ENCODE measurements at places on chromosomes 16 and 17. TPM values are rescaled to one million over a fixed set of nuclear protein-coding genes. Genes with fewer than 3 reads are reported as not detected.

DNA sequence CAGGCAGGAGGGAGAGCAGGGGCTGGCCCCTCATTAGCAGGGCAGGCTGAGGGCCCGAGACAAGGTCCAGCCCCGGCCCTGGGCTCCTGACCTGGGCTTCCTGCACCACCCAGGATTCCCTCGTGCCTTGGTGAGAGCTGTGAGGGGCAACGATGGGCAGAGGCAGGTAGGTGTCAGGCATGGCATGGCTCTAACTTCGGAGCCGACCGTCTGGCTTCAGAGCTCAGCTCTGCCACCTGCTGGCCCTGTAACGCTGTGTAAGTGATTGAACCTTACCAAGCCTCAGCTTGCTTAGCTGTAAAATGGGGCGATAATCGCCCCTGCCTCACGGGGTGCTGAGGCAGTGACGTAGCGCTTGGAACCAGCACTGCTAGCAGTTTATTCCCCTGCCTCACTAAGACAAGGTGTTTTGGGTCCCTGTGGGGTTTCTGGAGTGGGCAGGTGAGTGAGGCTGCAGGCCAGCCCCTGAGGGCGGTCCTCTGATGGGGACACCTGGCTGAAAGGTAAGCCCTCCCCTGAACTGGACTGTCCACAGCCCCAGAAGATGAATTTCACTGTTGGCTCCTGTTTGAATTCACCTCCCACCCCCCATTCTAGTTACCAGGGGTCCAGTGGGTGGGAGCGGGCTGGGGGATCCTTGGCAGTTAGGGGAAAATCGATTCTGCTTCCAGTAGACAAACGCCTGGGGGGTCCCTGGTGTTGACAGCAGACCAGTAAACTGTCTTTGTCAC lies 184.8 kb upstream of the GSE1 start:
- DNase-seq = no peak

DNA sequence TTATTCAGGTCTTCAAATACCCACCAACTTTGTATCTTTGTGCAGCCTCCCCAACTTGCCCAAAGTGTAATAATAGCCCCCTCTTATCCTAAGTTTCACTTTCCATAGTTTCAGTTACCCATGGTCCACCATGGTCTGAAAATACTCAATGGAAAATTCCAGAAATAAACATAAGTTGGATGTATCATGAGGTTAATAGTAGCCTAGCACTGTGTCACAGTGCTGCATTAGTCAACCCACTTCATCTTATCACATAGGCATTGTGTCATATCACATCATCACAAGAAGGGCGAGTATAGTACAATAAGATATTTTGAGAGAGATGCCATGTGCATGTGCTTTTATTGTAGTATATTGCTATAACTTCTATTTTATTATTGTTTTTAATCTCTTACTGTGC lies 21.9 kb downstream of the OMG start:
- no peak for DNase-seq

DNA sequence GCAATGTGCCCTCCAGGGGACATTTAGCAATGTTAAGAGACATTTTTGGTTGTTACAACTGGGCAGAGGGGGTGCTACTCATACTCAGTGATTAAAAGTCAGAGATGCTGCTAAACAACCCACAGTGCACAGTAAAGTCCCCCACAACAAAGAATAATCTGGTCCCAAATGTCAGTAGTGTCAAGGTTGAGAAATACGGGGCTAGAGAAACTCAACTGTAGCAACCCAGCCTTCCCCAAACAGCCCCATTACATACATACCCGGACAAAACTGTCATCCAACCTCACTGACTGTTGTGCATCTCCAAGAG lies 20.4 kb downstream of the DNAJC7 start:
- DNase-seq = no peak

DNA sequence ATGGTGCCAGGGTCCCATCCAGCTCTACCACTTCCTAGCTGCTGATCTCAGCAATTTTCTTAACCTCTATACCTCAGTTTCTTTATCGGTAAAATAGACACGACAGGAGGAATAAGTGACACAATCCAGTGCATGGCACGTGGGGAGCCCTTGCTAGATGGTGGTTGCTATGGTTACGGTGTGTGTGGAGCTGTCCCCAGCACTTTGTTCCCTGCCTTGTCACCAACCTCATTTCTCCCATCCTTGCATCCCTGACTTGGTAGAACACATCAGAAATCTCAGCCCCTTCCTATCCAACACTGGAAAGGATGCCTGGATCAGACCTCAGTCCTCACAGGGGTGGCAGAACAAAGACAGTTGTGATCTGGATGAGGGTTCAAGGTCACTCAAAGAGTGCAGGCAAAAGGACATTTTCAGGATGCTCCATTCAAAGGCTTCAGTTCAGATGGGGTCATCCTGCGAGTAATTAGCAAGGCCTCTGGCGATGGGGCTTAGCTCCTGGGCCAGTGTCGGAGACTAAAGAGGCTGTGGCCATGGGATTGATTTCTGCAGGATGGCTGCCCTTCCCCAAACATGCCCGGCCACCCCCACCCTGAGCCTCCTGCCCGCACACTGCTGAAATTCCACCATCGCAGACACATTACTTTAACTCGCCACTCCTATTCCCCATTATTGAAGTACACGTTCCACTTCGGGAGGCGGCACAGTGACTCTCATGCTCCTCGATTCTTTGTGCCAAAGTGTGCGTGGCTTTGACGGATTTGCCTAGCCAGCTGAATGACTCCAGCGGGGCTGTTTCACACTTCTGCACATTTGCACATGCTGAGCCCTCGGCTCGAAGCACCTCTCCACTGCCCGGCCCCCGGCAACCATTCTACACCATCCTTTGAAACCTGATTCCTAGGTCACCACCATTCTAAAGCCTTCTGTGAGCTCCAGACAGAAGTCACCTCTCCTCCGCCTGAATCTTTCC lies 40.3 kb downstream of the WNT3 start:
- DNase-seq = no peak

SPATA22 gene
- total RNA-seq = 0.98 TPM

KRT32 gene
- not detected for total RNA-seq

MT2A gene
- total RNA-seq = 543 TPM

Data from breast epithelium (tissue), 4 donors.